ENCODE measurements at places on chromosomes 2 and 18.

- no peak for DNase-seq
These were observed 277.5 kb downstream of the AFF3 start for GRCh38 chr2:99864561-99865553.

- no peak for DNase-seq
These were observed 21.3 kb upstream of the ALK start for GRCh38 chr2:29942711-29943110.

DNA sequence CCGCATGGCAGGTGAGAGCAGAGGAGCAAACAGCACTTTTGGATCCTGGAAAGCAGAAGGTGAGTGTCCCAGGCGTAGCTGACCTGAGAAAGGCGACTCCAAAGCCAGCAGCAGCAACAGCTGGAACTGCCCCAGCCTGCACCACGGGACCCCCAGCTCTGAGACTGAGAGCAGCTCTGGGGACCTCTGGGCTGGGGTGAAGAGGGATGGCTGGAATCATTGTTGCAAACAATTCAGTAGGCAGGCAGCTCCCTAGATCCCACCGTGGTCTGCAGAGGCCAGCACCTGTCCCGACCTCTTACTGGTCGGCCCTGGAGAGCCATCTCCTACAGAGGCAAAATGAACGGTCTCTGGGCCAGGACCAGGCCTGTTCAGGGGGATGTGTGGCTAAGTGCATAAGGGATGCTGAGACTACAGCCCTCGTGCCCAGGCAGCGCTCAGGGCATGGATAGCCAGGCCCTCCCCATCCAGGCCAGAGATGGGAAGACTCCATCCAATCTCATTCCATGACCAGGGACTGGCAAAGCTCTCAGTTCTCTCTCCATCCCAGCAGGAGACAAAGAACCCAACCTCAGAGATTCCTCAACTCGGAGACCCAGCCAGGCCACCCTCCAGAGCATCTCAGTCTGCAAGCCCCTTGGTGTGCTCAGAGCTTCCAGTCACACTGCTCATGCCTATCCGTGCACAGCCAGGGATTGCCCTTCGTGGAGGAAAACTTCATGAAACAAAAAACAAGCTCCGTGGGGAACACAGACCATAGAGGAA is 38.2 kb upstream of the ALPP start:
- DNase-seq = no peak

GRCh38 chr2:232097260-232097659 is 135.7 kb downstream of the DIS3L2 start:
- no peak for DNase-seq

- DNase-seq = no peak
These were observed 372.6 kb downstream of the SOX11 start for GRCh38 chr2:6064757-6065156.

GRCh38 chr18:7224198-7224597 is 6.7 kb upstream of the LRRC30 start:
- DNase-seq = no peak

GRCh38 chr2:241728000-241728399 is 6.4 kb upstream of the D2HGDH start:
- no peak for DNase-seq

- DNase-seq = no peak
These were observed 137.1 kb upstream of the CCDC68 start for GRCh38 chr18:55096263-55096951.

DNA sequence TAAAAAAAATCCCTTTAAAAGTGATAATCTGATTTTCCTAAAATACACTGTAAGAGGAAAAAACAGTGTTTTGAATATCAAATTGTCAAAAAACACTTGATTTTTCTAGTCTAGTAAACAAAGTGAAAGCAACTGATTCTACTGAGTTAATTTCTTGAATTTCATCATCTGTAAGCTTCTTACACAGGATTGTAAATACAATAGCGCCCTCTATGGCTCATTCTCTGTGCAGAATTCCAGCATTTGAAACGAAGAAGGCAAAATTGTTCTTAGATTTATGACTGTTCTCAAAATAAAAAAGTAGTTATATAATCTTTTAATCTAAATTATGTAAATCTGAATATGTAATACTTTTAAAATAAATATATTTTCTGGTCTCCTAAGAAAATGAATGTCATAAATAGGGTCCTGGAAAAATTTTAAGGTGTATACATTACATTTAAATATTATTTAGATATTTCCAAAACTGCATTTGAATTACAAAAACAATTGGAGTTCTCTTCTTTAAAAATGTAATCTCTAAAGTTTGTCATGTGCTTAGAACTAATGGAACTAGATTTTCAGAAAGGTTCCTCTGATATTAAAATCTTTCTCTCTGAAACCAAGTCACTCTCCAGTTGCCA is 176.9 kb upstream of the MC4R start:
- DNase-seq = no peak

DNA sequence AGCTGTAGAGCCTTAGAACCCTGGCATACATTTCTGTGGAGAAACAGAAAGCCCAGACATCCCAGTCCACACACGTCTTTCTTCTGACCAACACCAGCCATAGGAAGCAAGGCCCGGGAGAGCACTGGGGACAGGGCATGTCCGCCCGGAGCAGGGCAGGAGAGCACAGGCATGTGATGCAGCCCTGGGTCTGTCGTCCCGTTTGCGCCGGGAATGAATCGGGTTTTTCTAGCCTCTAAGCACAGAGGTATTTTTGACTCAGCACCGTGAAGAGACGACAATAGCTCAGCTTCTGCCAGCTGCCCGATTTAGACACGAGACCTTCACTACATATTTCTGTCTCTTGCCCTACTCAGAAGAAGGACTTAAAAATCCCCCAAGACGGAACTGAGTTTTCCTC is 7.3 kb upstream of the AMMECR1L start:
- no peak for DNase-seq
